T-cell (primary cell): ENCODE measurements at places on chromosomes 1 and 21.

DNA sequence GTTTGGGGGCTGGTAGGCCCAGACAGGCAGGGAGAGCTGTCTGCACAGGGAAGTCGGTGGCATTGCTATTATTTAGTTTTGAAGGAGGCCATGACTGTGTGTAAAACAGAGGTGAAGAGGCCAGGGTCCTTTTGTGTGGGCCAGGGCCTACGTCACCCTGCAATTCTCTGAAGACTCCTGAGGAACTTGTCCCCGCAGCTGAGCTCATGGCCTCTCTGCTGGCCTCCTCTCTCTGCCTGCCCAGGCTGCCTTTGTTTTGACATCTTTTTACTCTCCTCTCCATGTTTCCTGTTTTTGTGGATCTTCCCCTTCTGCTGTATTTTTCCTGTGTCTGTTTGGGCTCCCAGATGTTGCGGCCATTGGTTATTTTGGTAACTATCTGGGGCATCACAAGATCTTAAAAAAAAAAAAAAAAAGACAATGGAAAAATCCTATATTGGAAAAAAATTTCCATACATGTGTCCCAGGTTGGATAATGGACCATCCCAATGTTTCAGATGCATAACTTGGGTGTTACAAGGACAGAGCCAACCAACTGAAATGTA lies 280.7 kb downstream of the RPS6KC1 start:
- no peak for DNase-seq

GRCh38 chr1:30466026-30466425 lies 257.4 kb downstream of the MATN1 start:
- no peak for DNase-seq

GRCh38 chr21:33116676-33117075 lies 46.7 kb downstream of the OLIG1 start:
- no peak for DNase-seq

GRCh38 chr1:44012941-44013609 lies 18.2 kb downstream of the SLC6A9 start:
- DNase-seq = no peak

DNA sequence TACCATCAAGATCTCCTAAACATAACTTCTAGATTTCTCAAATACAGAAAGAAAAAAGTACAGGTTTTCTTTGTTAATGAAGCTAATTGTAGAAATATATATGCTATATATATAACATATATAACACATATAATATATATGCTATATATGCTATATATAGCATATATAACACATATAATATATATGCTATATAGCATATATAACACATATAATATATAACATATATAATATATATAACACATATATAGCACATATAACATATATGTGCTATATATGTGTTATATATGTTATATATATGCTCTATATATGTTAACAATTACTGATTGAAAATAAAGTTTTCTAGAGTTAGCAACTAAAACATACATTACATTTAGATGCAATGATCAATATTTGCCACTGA lies 34.8 kb downstream of the RGS21 start:
- DNase-seq = no peak

- no peak for DNase-seq
Observed at GRCh38 chr1:110084227-110085078, 14.0 kb upstream of the ALX3 start.

DNA sequence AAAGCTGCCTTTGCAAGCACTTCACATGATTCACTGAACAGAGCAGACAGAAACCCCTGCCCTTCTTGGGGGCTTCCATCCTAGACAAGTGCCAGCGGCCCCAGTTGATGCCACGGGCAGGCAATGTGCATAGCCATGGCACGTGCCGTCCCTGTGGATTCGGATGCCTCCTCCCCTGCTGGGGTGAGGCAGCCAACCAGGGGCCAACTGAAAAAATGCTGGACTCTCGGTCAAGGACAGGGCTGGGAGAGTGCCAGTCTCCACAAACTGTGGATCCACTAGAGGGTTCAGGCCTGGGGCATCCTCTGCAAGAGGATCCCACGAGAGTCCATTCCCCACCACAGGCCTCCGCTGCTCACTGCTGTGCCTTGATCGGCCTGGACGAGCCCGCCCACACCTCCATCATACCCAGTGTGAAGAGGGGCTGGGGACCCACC lies 3.8 kb downstream of the JMJD4 start:
- no peak for DNase-seq

DNA sequence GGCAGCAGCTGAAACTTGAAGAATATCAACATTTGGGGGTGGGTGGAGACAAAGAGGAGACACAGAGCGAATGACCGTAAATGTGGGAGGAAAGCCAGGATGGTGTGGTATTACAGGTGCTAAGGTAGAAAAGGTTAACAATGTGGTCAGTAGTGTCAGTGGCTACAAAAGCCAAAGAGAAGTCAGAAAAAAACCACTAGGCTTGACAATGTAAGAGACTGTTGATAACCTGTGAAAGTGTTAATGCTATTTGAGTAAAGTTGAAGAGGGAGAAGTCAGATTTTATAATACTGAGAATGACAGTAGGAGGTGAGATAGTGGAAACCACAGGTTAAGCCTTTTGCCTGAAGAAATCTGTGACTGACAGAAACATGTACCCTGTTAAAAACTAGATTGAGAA lies 120.8 kb downstream of the CLEC20A start:
- DNase-seq = no peak

DNA sequence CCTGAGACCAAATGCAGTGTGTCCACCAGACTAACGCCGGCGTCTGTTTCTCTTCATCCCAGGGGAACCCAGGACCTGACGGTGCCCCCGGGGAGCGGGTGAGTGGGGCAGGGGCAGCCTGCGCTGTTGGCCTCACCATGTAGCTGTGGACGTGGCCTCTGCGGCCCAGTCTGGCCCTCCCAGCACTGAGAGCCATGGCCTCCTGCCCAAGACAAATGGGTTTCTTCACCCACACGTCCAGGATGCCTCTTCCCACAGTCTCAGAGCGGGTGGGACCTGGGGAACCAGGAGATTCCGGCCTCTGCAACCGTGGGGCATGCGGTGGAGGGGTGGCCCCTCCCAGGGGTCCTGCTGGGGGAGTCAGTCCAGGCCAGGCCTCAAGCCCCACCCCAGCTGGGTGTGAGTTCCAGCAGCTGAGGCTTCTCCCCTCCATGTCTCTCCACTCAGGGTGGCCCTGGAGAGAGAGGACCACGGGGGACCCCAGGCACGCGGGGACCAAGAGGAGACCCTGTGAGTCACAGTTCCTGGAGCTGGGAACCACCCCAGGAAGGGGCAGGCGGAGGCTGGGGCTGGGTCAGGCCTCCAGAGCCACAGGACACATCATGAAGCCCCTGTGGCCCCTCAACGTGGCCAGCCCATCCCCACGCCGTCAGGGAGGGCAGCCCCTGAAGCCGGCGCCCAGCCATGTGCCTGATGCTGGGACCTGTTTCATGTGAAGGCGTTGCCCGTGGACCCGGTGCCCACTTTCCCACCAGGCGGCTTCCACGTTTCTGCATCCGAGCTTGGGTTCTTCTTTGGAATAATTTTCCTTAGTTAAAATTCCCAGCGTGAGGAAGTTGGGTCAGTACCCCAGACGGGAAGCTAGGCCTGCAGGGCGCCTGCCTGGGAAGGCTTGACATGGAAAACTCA lies 11.0 kb downstream of the COL6A1 start:
- no peak for DNase-seq

DNA sequence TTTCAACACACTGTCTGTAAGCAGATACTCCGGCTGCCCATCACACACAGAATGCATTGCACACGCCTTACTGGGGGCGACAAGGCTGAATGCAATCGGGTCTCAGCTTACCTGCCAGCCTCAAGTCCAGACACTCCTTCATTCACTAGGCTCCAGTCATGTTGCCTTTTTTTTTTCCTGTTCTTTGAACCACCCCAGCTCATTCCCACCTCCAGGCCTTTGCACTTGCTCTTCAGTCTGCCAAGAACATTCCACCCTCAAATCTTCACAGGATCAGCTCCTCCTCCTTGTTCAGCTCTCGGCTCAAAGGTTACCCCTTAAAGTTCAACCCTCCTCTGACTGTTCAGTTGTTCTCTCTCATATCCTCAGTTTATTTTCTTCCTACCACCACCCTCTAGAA lies 181.9 kb upstream of the ESRRG start:
- DNase-seq = no peak

GRCh38 chr1:180208264-180208663 lies 21.8 kb upstream of the LHX4 start:
- DNase-seq = no peak

- DNase-seq = no peak
Observed at GRCh38 chr1:245996811-245997210, 510.3 kb downstream of the SMYD3 start.

DNA sequence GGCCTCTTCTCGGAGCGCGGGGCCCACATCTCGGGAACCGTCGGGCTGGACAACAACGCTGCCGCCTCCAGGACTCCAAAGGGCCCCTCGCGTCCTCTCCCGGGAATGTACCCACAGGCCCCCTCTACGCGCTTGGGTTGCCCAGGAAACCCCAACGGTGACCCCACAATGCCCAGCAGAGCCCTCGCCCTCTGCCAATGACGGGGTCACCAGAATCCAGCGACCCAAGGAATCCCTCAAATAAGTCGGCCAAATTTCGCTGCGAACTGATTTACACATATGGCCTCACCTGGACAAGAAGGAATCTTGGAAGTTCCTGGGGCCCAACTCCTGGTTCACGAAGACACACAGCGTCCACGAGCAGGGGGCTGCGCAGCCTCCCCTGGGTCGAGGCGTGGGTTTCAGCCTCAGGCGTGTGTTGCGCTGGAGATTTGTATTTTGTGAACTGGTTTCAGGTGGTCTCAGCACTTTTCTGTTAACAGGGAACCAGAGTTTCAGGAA lies 78.1 kb downstream of the DESI2 start:
- no peak for DNase-seq

DNA sequence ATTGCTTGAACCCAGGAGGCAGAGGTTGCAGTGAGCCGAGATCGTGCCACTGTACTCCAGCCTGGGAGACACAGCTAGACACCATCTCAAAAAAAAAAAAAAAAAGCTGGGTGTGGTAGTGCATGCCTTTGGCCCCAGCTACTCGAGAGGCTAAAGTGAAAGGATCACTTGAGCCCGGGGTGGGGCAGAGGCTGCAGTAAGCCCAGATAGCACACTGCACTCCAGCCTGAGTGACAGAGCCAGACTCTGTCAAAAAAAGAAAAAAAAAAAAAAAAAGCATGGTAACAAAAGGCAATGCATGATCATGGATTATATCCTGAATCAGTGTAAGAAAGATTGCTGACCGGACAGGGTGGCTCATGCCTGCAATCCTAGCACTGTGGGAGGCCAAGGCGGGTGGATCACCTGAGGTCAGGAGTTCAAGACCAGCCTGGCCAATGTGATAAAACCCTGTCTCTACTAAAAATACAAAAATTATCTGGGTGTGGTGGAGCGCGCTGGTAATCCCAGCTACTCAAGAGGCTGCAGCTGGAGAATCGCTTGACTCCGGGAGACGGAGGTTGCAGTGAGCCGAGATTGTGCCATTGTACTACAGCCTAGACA lies 76.3 kb downstream of the RUSC1 start:
- no peak for DNase-seq

GRCh38 chr1:91799863-91800262 lies 86.1 kb downstream of the TGFBR3 start:
- no peak for DNase-seq

DNA sequence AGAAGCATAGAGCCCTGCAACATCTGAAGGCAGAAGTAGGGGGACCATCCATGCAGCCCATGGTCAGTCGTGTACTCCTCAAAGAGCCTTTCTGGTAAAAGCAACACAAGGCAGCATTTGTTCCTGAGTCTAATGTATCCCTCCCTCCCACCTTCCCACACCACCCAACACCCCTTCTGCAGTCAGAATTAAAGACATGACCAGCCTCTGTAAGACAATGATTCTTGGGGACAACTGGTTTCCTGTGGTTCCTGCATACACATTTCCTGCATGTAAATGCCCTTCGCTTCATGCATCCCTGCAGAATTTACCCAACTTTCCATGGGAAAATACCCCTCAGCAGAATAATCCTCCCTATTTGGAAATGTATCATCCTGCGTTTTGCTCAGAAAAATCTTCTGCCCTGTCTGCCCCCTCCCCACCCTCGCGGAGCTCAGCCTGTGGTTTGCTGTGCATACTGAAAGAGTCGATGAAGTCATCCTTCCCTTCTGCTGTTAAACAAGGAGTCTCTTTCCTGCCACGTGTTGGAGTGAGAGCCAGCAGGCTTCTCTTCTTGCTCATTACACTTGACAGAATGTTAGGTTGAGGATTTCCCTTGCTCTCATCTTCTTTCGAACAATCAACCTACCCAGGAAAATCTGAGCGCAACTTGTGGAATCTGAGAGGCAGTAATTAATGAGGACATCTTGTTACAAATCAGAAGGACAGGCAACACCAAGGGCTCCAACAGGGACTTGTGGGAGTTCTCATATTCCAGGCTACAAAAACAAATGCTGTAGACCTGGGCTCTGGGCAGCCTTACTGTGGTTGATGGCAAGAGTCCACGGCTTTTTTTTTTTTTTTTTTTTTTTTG lies 4.7 kb downstream of the TNN start:
- DNase-seq = no peak

DNA sequence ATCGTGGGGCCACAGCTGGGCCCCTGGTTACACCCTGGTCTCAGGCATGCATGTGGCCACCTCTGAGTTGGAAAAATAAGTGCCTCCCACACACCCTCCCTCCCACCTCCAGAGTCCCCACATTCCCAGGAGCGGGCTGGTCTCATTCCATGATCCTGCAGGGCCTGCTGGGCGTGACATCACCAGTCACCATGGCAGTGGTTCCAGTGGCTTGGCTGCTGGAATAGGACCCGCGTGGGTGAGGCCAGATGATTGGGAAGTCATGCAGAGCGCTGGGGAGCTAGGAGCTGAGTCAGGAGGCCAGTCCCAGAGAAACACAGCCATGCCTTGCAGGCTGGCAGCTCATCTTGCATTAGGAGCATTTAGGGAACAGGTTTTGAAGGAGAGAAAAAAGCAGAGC lies 125.4 kb upstream of the TMEM51 start:
- DNase-seq = no peak

GRCh38 chr21:37435120-37435519 lies 68.5 kb downstream of the DYRK1A start:
- peak; percentile 50 for DNase-seq

GRCh38 chr21:29775462-29775861 lies 164.3 kb downstream of the GRIK1 start:
- no peak for DNase-seq

GRCh38 chr1:164813776-164814175 lies 254.8 kb downstream of the PBX1 start:
- DNase-seq = no peak

GRCh38 chr1:93501399-93501798 lies 53.5 kb downstream of the FNBP1L start:
- no peak for DNase-seq

- no peak for DNase-seq
Observed at GRCh38 chr21:45405819-45406762, 1.1 kb downstream of the COL18A1 start.

DNA sequence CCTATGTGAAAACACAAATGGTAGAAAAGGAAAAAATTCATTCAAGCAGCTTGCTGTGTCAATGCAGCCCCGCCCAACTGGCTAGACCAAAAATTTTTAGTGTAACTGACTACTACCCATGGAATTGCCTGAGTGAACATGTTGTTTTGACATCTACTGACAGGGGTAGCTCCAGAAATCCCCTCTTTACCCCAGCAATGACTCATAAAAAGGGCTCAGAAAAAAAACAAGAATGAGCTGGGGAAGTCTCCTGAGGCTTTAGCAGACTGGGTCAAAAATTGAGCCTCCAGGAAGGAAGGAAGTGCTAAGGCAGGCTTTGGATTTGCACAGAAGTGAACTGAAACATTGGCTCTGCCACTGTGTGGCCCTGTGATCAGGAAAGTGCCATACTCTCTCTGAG lies 24.4 kb upstream of the FGGY start:
- no peak for DNase-seq

- no peak for DNase-seq
Observed at GRCh38 chr21:33198346-33199099, 31.2 kb upstream of the IFNAR2 start.

- DNase-seq = no peak
Observed at GRCh38 chr1:115671176-115671934, 29.6 kb downstream of the VANGL1 start.
